ENCODE measurements at places on chromosomes 7 and 10.

- DNase-seq: no peak
Measured at GRCh38 chr7:27243340-27244163, 950 bp downstream of the EVX1 start.

- DNase-seq: no peak
Measured at GRCh38 chr10:101797403-101798059, 14.3 kb upstream of the NPM3 start.

- no peak for DNase-seq
Measured at GRCh38 chr10:12605580-12606405, 256.4 kb downstream of the CAMK1D start.

DNA sequence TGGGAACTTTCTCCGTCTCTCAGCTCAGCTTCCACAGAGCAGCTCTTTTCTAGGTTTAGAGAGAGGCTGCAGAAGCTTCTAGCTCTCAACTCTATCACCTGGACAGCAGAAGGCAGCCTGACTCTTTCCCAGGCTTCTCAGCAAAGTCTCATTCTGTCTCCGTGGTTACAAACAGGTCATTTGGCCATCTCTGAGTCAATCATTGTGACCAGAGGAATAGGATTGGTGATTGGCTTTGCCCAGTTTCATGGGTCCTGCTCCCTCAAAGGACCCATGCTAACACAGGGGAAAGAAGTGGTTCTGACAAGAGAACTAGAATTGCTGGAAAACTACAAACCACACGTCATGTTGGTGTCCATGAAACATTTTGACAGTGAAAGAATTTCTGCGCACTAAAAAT is 43.6 kb downstream of the PRR15 start:
- no peak for DNase-seq

- DNase-seq: no peak
Measured at GRCh38 chr10:11249152-11249807, 231.6 kb downstream of the CELF2 start.

- DNase-seq: no peak
Measured at GRCh38 chr10:72846238-72846637, 47.3 kb upstream of the OIT3 start.

- no peak for DNase-seq
Measured at GRCh38 chr7:140267381-140268226, 90.8 kb upstream of the KDM7A start.

DNA sequence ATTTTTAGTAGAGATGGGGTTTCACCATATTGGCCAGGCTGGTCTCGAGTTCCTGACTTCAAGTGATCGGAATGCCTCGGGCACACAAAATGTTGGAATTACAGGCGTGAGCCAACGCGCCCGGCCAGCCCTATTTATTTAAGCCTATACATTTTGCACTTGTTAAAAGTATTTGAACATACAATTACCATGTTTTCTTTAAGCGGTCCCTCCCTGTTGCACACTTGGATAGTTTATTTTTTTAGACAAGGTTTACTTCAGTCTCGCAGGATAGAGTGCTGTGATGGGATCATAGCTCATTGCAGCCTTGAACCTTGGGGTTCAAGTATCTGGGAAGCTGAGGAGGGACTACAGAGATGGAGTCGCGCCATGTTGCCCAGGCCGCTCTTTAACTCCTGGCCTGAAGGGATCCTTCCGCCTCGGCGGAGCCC is 35.7 kb upstream of the SRRM3 start:
- DNase-seq: no peak

DNA sequence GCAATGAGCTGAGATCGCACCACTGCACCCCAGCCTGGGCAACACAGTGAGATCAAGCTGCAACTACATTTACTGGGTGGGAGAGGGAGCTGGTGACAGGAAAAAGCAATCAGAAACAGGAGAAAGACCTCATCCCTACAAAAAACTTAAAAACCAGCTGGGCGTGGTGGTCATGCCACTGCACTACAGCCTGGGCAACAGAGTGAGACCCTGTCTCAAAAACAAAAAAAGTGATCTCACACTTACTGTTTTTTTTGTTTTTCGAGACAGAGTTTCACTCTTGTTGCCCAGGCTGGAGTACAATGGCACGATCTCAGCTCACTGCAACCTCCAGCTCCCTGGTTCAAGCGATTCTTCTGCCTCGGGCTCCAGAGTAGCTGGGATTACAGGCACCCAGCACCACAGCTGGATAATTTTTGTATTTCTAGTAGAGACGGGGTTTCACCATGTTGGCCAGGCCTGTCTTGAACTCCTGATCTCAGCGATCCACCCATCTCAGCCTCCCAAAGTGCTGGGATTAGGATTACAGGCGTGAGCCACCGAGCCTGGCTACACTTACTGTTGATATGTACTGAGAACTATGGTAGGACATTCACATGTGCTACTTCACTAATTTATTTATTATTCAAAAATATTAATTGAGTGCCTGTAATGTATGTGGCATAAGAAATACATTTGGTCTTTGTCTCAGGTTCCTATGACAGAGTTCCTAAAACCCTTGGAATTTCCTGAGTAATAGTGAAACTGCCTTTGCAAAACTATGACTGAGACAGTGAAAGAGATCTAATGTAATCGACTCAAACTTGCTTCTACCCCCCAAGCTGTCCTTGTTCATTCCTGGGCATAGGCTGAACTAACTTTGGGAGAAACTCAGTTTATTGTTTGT is 27.7 kb upstream of the NRBF2 start:
- DNase-seq: no peak

DNA sequence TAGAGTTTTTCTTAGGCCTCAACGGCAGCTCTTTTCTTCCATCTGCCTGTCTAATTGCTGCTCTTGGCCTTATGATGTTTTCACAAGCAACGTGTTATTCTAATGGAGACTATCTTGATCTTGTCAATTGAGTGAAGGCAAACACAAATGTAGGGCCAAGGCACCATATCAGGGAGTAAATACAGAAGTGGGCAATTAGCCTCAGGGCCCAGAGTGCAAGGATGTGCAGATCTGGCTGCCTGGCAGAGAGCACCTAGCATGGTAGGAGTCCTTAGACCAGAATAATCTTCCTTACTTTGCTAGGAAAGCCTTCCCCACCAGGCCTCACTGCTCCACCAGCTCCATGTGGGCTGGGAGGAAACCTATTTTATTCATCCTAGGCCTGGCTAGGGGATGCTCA is 590.9 kb downstream of the LRMDA start:
- DNase-seq: no peak

DNA sequence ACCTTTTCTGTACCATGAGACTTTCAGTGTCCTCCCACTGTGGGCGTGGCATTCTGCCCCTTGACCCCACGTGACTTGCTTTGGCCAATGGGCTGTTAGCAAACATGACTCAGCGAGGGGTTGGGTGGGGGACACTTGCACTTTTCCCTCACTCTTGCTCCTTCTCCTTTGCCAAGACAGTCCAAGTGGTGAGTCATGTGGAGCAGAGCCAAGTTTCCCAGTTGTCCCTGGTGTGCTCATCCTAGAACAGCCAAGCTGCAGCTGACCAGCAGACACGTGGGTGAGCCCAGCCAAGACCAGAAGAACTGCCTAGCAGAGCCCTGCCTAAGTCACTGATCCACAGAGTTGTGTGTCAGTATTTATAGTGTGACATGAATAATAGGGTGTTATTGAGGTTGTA is 82.8 kb upstream of the CPXM2 start:
- DNase-seq: no peak

DNA sequence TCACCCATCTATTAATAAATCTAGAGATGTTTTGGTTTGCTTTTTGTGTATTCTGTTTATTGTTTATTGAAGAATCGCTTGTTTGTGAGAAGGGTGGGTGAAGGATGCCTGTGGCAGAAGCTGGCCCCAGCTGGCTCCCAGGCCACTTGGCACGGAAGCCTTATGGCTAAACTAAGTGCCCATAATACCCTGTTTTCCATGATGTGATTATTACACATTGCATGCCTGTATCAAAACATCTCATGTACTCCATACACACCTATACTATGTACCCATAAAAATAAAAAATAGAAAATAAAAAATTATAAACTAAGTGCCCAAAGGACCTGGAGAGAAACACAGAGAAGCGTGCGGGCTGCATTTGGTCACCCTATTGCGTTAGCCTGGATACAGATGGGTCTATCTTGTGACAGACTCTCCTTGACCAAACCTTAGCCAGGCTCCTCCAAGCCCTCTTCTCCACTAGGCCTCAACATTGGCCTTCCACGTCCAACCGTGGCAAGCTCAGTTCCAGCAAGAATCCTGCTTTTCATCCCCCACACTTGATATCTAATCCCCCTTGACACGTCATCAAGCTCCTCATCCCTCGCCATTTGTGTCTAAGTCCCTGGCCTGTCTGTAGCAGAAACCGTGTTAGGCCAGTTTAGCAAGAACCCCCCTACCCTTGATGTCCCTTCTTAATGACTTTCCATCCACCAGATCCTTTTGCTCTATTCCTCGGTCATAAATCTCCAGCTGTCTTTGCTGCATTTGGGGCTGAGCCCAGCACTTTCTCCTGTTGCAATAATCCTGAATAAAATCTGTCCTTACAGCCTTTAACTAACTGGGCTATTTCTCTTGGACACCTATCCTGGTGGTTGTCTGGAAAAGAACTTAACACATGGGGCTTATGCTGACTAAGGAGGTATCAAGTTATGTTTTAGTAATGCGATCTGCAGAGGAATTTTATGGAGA is 245.2 kb downstream of the TNS3 start:
- DNase-seq: no peak

- no peak for DNase-seq
Measured at GRCh38 chr7:32639122-32639521, 143.8 kb downstream of the AVL9 start.

GRCh38 chr7:29565224-29565630 is 1.6 kb downstream of the PRR15 start:
- DNase-seq: no peak

GRCh38 chr10:17993361-17993760 is 41.6 kb downstream of the SLC39A12 start:
- no peak for DNase-seq

DNA sequence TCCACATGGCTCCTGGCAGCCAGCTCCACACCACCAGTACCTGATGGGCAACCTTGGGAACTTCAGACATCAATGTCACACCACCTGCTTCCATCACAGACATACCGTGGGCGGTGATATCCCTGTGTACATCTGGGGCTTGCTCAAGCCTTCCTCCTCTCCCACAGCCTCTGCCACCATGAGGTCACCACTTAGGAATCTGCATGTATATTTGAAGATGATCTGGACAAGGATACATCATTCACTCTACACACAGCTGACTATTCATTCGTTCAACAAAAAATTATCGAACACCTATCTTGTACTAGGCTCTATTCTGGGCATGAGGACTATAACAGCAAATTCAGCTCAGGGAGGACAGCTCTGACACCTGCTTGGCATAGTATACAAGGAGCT is 6.8 kb downstream of the DLG5 start:
- DNase-seq: no peak

- DNase-seq: no peak
Measured at GRCh38 chr7:47188136-47188535, 393.8 kb downstream of the TNS3 start.

DNA sequence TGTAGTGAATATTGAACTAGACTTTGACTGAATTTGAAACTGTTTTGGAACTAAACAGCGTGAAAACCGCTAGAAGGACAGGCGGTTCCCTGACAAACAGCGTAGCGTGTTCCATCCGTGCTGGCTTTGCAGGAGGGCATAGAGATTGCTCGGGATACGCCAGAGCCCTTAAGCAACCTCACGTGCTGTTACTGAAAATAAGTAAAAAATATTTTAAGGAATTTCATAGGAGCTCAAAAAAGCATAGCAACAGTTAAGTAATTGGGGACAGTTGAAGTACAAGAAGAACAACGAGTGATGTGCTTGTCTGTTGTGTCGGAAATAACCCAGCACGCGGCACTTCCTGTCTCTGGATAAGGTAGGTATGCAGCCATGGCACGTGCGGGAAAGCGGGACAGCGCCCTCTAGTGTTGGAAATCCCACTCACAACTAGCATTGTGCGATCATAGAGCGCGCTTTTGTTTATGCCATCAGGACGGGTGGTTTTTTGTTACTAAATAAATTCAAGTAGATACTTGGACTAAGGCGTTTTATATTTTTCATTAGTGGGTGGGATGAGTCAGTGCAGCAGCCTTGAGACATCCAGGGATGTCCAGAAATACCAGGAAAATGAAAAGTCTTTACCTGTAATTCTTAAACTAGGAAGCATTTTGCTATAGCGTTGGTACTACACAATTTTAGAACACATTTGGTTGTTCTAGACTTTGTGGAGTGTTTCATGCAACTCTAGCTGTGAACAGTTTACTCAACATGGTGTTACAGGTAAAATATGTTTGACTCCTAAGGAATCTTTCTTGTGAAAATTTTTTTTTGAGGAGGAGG is 50.4 kb downstream of the DNAJB6 start:
- peak; percentile 96 for DNase-seq
